ENCODE measurements at places on chromosomes 13 and 19. TPM values are rescaled to one million over a fixed set of nuclear protein-coding genes. Genes with fewer than 3 reads are reported as not detected.

Gene SLC6A16
- not detected for total RNA-seq

Gene CLPTM1
- total RNA-seq = 57.9 TPM

Gene FGF21
- total RNA-seq = not detected

Gene TEX29
- not detected for total RNA-seq

Gene S1PR4
- total RNA-seq = not detected

Gene CGB5
- not detected for total RNA-seq

Gene CXCL17
- not detected for total RNA-seq

Gene URAD
- total RNA-seq = not detected

Gene FUT3
- not detected for total RNA-seq

Gene ANKLE1
- 1.3 TPM for total RNA-seq

Gene HIF3A
- 37.2 TPM for total RNA-seq
